ENCODE measurements at places on chromosomes 5 and 9. TPM values are rescaled to one million over a fixed set of nuclear protein-coding genes. Genes with fewer than 3 reads are reported as not detected.

SHC3 gene
- total RNA-seq: 0.29 TPM

SLC34A1 gene
- not detected for total RNA-seq

SLC6A19 gene
- not detected for total RNA-seq

SOWAHA gene
- total RNA-seq: not detected

GADD45G gene
- total RNA-seq: not detected

CXCL14 gene
- total RNA-seq: not detected

OLFML2A gene
- 1.1 TPM for total RNA-seq

ANKRD34B gene
- total RNA-seq: not detected

FBP1 gene
- 3.2 TPM for total RNA-seq

PCDHB5 gene
- total RNA-seq: 0.98 TPM

CACNA1B gene
- under 0.01 TPM for total RNA-seq

CDKN2A gene
- 10.0 TPM for total RNA-seq

ZNF879 gene
- 4.2 TPM for total RNA-seq

LECT2 gene
- total RNA-seq: not detected

MRPL41 gene
- total RNA-seq: 33.2 TPM

DOLK gene
- total RNA-seq: 32.4 TPM

PCDHA9 gene
- under 0.01 TPM for total RNA-seq

Data from vein endothelial cell (primary cell).